ENCODE measurements at places on chromosomes 16 and 17.

DNA sequence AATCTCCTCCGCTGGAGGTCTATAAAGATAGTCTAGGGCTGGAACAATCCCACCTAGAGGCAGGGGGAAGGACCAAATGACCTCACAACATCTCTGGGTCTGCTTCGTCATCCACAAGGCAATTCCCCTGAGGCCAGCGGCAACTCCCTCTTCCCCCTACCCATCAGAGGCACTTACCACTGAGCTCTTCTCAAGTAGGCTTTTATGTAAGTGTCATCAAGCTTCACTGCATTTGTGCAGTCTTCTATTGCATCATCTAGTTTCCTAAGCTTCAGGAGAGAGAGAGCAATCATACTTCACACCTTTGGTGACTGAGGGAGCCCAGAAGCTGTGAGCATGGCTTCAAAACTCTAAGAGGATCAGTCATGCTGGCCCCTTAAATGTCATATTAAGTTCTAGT is 21.0 kb downstream of the CNP start:
- DNase-seq, result no peak

- no peak for DNase-seq
Observed at GRCh38 chr16:85139881-85140339, 27.6 kb upstream of the CIBAR2 start.

- no peak for DNase-seq
Observed at GRCh38 chr17:3260600-3260999, 37.6 kb downstream of the OR3A1 start.

DNA sequence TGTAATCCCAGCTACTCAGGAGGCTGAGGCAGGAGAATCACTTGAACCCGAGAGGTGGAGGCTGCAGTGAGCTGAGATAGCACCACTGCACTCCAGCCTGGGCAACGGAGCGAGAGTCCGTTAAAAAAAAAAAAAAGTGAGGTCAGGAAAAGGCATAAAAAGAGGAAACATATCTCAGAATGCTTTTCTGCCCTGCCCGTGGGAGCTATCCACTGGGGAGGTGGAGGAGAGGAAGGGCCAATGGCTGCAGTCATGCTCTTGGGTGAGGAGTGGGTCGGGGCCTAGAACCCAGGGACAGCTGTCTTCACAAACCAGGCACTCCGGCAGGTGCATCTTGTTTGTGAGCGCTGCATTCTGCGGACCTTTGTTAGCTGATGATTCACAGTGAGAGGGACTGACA is 60.0 kb upstream of the CDC42EP4 start:
- no peak for DNase-seq

DNA sequence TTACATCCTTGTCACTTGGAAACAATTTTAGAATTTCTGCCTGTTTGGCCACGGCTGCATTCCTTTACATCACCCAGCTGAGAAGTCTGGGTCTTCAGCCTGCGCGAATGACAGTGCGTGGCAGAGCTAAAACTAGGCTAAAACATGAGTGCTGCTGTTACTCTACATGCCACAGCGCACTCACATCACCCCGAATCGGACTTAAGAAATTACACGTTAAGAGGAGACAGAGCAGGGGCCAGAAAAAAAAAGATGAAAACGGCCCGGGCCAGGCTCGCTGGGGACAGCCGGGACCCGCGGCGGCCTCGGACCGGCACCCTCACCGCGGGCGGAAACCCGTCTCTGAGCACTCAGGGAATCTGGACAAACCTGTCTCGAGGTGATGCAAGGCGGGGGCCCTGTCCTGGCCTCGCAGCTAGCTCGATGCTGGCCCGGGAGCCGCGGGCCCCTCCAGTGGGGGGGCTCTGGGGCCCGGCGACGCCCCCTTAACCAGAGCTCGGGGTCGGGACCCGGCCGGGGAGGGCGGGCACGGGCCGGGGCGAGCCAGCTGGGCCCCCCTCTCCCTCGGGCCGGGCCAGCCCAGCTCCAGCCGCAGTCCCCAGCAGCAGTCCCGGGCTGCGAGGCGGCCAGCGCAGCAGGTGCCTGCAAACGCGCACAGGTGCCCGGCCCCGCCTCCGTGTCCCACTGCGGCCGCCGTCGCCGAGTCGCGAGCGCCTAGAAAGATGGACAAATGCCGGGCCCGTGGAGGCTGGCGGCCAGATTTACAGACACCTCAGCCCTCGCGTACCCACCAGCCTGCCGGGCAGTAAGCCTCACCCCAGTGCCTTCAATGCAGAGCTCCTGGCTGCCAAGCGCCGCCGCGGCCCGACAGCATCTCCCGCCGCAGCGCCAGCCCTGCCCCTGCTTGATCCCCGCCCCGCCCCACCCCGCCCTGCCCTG is at the start of gene AKTIP:
Gene AKTIP (minus strand): TSS at position 879 of the 939 bp plus-strand sequence. CDS start 2,950 bp downstream, outside the sequence.
- DNase-seq, result no peak

GRCh38 chr17:42438600-42439567 is 15.8 kb upstream of the CAVIN1 start:
- DNase-seq, result peak; percentile 39

DNA sequence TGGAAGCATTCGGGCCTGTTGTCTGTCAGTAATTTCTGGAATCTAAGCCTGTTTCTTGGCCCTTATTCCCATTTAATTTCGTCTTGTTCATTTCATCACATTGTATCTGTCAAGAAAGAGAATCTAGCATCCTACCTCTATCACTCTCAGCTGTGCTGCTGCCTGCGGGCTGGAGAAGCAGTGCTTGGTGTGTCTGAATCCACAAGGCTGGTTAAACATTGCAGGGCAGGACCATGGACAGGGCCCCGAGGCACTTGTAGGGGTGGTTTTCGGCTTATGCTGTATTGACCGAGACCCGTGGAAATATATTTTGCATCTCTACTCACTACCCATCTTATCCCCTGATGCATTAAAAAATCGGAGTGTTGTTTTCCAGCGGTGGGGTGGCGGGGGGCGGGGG is 3.1 kb downstream of the RAB11FIP4 start:
- no peak for DNase-seq

DNA sequence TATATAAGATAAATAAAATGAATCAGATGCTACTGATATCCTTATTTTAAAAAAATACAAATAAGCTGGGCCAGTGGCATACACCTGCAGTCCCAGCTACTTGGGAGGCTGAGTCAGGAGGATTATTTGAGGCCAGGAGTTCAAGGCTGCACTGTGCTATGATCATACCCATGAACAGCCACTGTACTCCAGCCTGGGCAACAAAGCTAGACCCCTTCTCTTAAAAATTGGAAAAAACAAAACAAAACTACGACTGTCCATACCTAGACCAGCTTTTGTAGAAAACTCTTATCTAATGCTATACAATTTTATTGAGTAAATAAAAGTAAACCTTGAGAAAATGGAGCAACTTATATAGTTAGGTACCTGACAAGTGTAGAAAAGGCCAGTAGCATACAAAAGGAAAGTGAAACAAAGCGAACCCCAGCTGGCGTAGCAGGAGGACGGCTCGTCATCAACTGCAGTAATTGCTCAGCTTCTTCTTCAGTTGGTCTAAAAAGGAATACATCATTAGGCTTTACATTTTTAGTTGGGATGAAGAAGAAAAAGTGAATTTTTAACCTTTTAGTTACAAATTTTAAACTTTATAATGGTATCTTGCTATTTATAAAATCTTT is 23.6 kb downstream of the INTS2 start:
- no peak for DNase-seq

DNA sequence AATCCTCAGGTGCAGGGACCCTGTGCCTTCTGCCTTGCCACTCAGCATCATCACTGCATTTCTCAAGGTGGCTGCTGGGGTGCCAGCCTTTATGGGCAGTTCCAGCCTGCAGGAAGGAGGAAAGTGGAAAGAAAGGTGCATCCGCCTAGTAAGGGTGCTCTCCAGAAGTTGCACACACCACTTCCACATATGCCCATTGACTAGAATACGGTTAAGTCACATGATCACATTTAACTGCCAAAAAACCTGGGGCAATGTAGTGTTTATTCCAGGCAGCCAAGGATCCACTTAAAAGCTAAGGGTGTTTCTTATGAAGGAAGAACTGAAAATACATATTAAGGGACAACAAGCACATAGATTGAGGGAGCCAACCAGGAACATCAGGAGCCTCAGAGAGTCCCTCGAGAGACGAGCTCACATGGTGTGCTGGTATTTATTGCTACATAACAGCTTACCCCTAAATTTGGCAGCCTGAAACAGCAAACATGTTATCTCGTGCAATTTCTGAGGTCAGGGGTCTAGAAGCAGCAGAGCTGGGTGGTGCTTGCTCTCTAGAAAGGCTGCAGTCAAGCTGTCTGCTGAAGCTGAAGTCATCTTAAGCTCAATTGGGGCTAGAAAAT is 52.0 kb upstream of the MMP2 start:
- DNase-seq, result no peak

DNA sequence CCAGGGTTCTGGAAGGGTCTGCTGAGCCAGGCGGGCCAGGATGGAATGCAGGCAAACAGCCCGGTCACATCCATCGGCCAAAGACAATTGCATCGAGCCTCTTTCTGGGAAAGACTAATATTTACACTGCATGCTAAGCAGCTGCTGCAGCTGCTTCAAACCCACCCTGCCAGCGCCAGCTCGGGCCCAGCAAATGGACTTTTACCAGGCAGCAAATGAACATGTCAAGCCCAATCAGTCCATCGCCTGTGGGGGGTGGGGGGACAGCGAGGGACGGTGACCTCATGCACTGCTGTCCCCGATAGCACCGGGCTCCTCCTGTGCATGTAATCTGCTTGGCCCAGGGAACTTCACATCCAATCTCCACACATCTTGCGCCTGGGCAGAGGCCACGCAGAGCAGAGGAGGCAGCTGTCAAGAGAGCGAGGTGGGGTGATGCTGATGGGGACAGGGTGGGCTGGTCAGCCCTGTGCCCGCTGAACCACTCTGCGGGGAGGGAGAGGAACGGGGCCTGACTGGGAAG is 39.4 kb upstream of the CDH5 start:
- no peak for DNase-seq

DNA sequence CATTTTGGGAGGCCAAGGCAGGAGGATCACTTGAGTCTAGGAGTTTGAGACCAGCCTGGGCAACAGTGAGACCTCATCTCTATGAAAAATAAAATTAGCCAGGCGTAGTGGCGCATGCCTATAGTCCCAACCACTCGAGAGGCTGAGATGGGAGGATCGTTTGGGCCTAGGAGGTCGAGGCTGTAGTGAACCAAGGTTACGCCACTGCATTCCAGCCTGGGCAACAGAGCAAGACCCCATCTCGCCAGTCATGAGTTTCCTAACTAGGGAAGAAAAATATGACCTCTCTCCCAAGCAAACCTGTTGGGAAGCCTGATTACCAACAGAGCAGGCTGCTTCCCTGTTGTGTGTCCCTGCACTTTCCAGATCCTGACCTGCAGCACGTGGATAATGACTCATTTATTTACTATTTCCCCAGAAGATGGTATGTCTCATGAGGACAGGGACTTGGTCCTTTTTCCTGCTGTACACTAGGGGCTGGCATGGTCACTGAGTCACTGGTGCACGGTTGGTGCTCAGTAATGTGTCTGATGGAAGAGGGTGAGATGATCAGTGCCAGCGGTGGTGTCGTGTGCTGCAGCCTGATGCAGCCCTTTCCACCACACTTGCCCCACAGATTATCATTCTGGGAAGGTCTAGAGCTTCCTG is 30.8 kb downstream of the NMT1 start:
- no peak for DNase-seq

DNA sequence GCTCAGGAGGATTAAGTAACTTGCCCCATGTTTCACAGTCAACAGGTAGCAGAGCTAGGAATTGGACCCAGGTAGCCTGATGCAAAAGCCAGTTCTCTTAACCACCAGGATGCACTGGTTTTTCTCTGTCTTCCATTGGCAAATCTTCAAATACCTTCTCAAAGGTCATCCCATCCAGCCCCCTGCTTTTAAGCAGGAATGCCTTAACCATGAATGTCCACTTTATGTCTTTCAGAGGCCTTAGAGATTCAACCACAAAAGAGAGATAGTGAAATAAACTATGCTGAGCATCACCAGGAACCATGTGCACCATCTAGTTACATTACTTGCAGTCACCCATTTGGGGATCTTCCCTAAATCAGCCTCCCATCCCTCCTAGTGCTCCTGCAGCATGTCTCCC is 94.3 kb downstream of the C17orf67 start:
- no peak for DNase-seq

GRCh38 chr17:79954281-79955166 is 81.1 kb downstream of the TBC1D16 start:
- DNase-seq, result no peak

Measured in CD4-positive, alpha-beta T cell (primary cell).